Renal pelvis (tissue), 12 donors: ENCODE measurements at places on chromosomes 13 and 19. TPM values are rescaled to one million over a fixed set of nuclear protein-coding genes. Genes with fewer than 3 reads are reported as not detected.
A peak's percentile ranks its signal among the peaks of the same experiment; 100 is the strongest.

- no peak for DNase-seq
Measured at GRCh38 chr19:45446295-45446694, 21.5 kb upstream of the FOSB start.

- DNase-seq: no peak
Measured at GRCh38 chr13:111899714-111900389, 167.1 kb upstream of the SOX1 start.

DNA sequence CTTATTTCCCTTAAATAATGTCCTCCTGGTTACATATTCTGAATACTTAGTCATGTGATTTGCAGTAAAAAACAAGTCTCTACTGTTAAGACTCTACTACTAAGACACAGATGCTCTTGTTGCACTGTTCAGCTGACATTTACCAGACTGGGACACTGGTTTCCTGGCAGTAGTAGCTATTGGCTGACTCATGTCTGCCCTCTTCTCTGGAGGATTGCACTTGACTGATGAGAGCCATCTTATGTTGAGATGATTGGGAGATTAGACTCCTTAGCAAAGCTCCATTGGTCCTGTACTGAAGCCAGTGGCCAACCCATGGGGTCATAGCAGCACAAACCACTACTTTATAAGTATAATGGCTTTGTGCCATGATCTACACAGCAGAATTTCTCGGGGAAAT lies 1672.6 kb upstream of the PCDH20 start:
- no peak for DNase-seq

DNA sequence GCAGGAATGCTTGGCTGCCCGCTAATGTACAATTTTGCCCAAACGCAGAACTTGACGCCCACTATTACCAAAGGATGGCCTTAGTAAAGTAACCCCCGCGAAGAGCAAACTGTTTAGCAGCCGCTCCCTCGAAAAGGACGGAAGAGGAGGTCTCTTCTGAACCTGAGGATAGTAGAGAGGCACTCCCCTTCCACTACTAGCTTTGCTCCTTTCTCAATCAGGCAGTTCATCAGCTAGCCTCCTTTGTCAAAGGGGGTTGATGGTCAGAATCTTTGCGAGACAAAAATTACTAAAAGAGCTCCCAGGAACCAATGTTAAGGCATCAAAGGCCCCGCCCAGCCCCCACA lies 534 bp downstream of the CAB39L start:
- DNase-seq: no peak

ANKRD24 gene
- 1.7 TPM for polyA plus RNA-seq

DNA sequence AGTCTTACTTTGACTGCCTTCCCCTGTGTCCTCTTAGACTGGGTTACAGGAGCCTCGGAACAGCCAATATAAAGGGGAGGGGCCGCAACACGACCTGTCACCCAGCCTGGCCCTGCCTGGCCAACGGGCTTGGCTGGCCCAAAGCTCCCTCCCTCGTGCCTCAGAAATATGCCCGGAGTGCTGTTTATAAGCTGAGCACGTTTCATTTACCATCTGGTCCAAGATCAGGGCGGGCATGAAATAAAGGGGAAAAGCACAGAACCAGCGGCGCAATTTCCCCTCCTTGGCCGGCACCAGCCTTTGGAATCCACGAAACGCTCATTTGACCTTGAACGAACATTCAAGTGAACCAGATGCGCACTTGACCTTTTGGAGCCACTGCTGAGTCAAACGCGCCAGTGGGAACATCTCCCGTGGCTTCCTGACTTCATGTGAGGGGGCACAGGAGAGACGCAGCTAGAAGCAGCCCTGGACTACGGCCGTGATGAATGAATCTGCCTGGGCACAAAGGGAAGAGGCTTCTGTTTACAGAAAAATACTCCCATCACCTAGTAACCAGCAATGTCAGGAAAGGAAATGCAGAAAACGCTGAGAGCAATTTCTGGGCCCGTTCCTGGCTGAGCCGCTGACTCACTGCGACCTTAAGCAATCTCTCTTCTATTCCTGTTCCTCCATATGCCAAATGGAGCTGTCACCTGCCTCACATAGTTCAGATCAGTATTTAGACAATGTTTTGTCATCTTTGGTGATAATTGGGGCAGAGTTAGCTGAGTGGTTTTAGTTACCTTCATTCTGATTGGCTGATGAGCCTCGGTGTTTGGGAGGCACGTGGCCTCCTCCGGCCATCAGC lies 53.3 kb downstream of the RFX2 start:
- peak; percentile 63 for DNase-seq

IZUMO2 gene
- 0.26 TPM for polyA plus RNA-seq

- no peak for DNase-seq
Measured at GRCh38 chr19:6108721-6109633, 1.3 kb downstream of the RFX2 start.

TEX101 gene
- polyA plus RNA-seq: not detected

PBX4 gene
- 5.8 TPM for polyA plus RNA-seq

ZFP30 gene
- polyA plus RNA-seq: 24.2 TPM

ZNF491 gene
- 2.9 TPM for polyA plus RNA-seq

DNA sequence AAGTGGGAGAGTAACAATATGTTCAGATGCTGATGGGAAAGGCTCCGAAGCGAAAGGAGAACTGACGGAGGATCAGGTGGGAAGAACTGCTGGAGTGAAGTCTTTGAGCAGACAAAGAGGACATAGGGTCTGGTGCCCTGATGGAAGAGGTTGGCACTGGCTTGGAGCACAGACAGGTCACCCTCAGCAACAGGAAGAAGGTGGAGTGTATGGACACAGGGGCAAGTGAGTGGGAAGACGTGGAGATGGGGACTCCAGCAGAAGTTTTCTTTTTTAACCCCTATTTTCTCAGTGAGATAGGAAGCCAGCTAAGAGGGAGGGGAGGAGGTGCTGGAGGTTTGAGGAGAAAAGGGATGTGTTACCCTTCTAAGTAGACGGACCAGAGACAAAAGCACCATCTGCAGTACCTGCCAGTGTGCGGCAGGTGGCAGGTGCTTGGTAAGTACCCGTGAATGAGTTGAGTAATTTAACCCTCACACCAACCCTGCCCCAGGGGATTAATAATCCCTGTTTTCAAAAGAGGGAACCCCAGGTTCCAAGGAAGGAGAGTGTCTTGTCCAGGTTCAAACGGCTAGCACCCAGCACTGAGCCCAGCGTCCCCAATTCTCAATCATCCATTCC lies 11.2 kb downstream of the HAS1 start:
- DNase-seq: no peak

GRCh38 chr13:48412881-48413351 lies at the start of gene LPAR6:
LPAR6 (minus strand) TSS chr13:48413113; CDS start chr13:48412423, 690 bp downstream.
- DNase-seq: peak; percentile 71

KLK12 gene
- polyA plus RNA-seq: not detected

DNA sequence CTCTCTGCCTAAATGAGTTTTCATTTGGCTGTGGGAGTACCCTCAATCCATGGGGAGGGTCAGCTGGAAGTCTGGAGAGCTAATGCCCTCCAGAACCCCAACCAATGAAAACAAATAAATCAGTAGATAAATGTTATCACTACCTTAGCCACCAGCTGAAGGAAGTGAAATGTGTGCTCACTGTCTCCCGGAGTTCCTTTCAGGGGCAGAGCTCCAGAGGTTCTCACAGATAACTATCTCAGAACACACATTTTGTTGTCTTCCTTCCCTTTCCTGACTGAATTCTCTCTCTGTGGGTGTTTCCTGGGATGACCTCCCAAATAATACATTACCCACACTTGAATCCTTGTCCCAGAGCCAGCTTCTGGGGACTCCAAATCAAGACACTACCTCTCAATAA lies 779.6 kb downstream of the DIAPH3 start:
- DNase-seq: no peak

TCF3 gene
- polyA plus RNA-seq: 92.2 TPM

DNA sequence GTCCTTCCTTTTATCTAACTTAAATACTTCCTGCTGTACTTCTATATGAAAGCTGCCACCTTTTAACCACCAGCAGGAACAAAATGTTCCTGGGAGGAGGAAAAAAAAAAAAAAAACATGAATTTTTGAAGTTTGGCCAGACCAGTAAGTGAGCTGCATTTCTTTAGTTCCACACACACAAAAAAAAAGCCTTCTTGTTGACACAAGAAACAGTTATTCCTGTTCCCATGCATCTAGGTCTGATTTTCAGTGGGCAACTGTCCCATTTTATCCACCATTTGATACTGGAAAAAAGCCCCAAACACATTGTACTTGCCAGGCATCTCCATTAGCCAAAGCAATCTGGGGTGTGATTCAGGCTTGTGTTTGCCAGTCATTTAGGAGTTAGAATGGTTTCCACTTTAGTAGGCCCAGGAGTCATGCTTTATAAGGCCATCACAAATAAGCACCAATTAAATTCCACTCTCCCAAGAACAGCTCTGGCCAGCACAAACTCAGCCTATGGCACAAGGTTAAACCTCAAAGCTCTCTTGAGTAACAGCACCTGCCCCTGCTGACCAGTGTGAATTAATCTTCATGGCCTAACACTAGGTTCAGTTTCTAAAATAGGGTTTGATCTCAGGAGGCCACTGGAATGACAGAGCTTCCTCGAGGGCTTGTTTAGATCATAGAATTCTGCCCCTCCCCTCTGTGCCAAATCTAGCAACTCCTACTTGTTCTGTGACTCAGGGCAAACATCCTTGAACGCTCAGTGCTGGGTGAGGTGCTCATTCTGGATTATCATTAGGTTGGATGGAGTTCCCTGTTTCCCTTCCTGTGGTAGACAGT lies 67.1 kb downstream of the NUFIP1 start:
- DNase-seq: no peak

DNA sequence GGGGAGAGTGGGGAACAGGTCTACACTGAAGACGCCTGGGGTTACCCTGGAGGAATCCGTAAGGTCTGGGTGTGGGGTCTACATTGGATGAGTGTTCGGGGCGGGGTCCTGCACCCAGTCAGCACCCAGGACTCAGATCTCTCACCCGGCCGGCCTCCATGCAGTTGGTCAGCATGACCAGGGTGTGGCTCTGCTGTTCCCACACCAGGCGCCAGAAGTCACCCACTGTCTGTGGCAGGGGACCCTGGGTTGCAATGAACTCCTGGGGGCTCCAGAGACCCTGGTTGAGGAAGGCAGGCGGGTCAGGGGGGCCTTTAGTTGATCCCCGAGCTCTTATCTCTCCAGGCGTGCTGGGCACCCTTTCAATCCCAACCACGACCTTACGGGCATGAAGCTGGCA lies 6.0 kb upstream of the SYT5 start:
- no peak for DNase-seq

- no peak for DNase-seq
Measured at GRCh38 chr13:111095911-111096501, 19.1 kb upstream of the ARHGEF7 start.

GRCh38 chr13:40126306-40127085 lies 471.0 kb downstream of the COG6 start:
- DNase-seq: no peak

- DNase-seq: no peak
Measured at GRCh38 chr19:12478234-12478941, 6.2 kb downstream of the ZNF709 start.

ZNF536 gene
- polyA plus RNA-seq: 2.8 TPM

DNA sequence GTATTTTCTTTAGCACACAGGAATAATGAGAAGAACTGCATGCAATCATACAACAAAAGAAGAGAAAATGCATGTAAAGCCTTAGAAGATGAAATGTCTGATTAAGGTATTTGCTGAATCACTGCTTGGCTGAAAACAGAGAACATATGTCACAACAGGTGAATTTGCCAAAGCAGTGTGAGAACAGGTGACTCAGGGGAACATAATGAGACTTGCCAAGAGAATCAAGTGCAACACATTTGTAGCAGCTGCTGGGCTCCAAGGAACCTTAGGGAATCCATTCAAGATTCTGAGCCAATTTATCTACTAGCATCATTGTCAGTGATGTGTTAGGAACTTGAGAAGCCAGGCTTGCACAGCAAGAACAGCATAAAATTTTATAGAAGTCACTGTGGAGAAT lies 273.1 kb downstream of the PCDH20 start:
- no peak for DNase-seq

DNA sequence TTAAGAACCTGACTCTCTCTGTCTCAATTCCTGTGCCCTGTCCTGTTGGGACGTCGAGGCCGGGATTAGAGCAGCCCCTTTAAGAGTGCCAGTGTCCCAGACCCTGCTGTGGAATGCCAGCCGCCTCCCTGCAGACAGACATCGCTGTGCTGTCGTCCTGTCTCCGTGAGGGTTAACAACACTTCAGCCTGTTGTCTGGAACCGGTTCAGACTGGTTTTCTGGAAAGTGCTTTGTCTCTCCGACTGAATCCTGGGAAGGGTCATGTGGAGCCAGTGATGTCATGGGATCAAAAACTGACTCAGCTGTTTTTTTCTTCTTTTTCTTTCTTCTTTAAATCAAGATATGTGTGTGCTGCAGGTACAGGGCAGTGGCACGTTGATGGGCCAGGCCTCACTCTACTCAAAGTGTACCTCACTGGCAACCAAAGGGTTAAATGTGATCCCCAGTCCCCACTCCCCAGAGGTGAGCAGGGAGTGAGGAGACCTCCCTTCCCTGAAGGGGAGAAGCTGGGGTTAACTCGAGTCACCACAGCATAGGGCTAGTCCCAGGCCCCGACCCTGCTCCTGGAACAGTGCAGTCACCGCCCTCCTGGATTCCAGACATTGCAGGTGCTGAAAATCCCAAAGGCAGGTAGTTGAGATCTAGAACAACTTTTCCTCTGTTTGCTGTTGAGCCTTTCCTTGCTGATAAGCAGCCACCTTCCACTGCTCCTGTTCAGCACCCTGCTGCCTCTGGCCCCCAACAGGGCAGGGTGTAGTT lies 50.8 kb downstream of the TSSK6 start:
- peak; percentile 76 for DNase-seq

- DNase-seq: no peak
Measured at GRCh38 chr19:33574824-33575223, 46.9 kb upstream of the CHST8 start.

CEACAM21 gene
- polyA plus RNA-seq: 1.5 TPM

DNA sequence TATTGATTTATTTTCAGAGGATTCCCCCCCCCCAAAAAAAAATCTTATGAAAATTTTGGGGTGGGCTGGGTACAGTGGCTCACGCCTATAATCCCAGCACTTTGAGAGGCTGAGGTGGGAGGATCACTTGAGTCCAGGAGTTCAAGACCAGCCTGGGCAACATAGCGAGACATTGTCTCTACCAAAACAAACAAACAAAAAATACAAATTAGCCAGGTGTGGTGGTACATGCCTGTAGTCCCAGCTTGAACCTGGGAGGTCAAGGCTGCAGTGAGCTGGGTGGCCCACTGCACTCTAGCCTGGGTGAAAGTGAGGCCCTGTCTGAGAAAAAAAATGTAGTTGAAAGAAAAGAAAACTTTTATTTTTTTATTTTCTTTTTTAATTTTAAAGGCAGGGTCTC lies 17.9 kb downstream of the NECTIN2 start:
- DNase-seq: no peak

ZNF799 gene
- 6.7 TPM for polyA plus RNA-seq

GSX1 gene
- polyA plus RNA-seq: not detected

GRCh38 chr19:41364524-41365391 lies 809 bp upstream of the B9D2 start:
- no peak for DNase-seq

APOC4 gene
- 0.35 TPM for polyA plus RNA-seq

SOX21 gene
- polyA plus RNA-seq: 0.33 TPM

DNA sequence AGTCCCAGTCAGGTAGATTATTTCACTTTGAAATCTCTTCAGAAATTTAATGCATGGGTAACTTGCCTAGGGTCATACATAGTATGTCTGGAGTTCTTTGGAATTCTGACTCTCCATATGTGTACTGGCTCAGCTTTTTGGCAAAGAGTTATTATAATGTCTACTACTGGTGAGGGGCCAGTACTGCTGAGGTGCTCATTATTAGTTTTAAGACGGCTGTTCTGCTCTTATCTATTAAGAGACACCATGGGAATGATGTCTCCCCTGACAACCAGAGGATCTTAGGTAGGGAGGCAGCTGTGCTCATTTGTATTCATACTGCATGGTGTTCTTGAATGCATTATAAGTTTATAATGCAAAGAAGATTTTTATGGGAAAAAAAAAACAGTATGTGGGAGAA lies 184.1 kb downstream of the RGCC start:
- no peak for DNase-seq
